ENCODE measurements at places on chromosomes 12 and 14. TPM values are rescaled to one million over a fixed set of nuclear protein-coding genes. Genes with fewer than 3 reads are reported as not detected.

GRCh38 chr14:59931237-59931636 is 11.3 kb downstream of the LRRC9 start:
- DNase-seq: no peak

DNA sequence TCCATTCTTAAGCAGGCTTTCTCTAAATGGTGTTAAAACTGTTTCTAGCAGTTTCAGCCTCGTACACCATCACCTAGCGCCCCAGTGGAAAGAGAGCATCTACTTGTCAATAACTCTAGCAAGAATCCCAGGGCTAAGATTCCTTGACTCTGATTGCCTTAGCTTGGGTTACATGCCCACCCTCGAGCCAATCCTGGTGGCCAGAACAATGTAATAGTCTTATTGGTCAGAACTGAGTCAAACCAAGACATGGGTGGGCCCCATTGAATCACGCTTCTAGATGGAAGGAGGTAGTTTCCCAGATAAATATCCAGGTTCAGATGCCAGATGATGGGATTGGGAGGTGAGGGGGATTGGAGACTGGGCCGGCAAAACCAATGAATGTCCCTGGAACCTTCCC is 55.9 kb upstream of the MED13L start:
- DNase-seq: no peak

The RAD51AP1 gene
- 13.0 TPM for polyA plus RNA-seq

GRCh38 chr12:67633708-67634107 is 14.8 kb upstream of the DYRK2 start:
- DNase-seq: no peak

DNA sequence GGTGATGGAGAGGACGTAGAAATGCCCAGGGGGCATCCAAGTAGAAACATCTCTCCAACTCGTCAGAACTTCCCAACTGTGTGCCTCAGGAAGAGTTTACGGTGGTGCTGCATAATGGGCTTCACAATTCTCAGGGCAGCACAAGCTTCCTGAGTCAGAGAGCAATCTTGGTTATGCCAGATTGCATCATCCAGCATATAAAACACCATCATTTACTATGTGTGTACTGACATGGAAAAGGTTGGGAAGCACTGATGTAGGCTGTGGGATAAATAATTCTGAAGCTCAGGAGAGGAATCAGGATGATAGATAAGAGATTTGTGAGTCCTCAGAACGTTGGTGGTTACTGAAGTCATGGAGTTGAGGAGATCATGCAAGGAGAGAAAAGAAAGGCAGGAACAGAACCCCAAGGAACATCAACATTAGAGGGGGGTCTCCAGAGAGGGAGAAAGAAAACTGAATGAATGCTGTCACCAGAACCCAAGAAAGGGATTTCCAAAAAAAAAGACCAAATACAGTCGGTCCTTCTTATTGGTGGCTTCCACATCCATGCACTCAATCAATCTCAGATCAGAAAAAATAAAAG is 4.7 kb upstream of the NCKAP5L start:
- DNase-seq: no peak

- DNase-seq: peak; percentile 25
Measured at GRCh38 chr12:106170285-106170684, 31.5 kb upstream of the NUAK1 start.

GRCh38 chr14:52051871-52052270 is 17.0 kb downstream of the NID2 start:
- no peak for DNase-seq

The TAS2R42 gene
- not detected for polyA plus RNA-seq

GRCh38 chr14:20631880-20632389 is 9.6 kb downstream of the OR6S1 start:
- no peak for DNase-seq

The RNASE4 gene
- 12.8 TPM for polyA plus RNA-seq

- no peak for DNase-seq
Measured at GRCh38 chr12:107439026-107439738, 246.4 kb upstream of the PWP1 start.

The CLEC7A gene
- polyA plus RNA-seq: 0.62 TPM

DNA sequence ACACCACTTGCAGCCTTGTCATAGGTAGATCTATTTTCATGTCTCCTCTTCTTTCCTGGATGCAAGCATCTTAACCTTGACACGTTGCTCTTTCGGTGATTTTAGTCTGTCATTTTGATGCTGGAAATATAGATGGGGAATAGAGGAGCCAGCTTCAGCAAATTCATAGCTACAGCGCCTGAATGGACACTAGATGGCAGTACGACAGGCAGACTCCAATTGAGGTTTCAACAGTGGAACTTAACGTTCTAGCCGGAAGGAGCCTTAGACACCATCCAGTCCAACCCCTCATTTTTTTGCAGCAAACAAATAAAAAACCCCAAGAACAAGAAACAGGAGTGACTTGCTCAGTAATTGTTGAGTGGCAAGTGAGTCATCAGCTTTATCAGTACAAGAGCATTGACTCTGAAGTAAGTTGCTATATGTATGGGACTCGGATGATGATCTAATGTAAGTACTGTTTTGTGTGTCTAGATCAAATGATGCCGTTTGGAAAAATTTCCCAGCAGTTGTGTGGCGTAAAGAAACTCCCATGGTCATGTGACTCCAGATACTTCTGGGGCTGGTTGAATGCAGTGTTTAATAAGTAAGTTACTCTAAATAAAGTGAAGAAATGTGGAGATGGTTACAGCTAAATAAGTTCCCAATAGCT is 9.0 kb downstream of the DMAC2L start:
- peak; percentile 98 for DNase-seq

The AGAP2 gene
- 0.13 TPM for polyA plus RNA-seq

The PAN2 gene
- 20.0 TPM for polyA plus RNA-seq

The NDRG2 gene
- 15.4 TPM for polyA plus RNA-seq

The ESPL1 gene
- polyA plus RNA-seq: 3.7 TPM

DNA sequence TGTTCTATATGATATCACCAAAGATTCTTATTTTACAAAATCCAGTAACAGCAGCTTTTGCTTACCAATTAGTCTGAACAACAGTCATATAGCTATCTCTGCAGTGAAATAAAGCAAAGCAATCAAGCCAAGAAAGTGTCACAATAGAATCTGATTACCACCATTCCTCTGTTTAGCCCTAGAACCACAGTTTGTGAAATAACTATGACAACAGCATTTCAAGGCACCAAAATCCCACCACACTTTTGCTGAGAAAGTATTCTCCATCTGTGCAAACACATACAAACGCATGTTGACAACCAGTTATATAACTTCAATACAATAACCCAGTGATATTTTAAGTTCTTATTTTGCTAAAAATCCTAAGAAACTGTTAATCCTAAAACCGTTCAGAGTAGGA is 7.4 kb downstream of the PPP1R13B start:
- no peak for DNase-seq

The LRFN5 gene
- polyA plus RNA-seq: not detected

The ANAPC7 gene
- polyA plus RNA-seq: 68.2 TPM

The GLT1D1 gene
- polyA plus RNA-seq: not detected

DNA sequence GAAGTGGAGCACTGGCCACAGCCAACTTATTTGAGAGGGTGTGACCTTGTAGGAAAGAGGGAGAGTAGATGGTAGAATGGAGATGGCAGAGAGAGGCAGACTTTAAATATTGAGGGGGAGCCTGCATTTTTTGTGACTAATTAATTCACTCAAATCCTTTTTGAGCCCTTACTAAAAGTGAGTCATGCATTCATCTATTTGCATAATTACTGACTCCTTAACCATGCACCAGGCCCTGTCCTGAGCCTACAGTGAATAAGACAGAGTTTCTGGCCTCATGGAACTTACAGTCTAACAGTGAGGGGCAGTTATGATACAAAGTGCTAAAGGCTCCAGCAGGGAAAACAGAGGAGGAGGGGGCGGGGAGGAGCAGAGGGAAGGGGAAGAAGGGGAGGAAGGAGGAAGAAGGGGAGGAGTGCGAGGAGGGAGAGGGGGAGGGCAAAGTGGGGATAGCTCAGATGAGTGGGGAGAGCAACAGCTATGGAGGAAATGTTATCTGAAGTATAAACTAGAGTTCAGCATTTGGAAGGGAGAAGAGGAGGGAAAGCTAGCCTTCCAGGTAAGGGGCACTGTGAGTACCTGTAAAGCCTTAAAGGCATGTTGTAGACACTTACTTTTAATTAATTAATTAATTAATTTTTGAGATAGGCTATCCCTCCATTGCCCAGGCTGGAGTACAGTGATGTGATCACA is 7.5 kb upstream of the CTDSP2 start:
- DNase-seq: no peak

Measured in keratinocyte (primary cell).